Endothelial cell (in vitro differentiated cells): ENCODE measurements at places on chromosomes 16 and 17.

- no peak for DNase-seq
Measured at GRCh38 chr16:86467490-86467889, 42.8 kb upstream of the FOXF1 start.

DNA sequence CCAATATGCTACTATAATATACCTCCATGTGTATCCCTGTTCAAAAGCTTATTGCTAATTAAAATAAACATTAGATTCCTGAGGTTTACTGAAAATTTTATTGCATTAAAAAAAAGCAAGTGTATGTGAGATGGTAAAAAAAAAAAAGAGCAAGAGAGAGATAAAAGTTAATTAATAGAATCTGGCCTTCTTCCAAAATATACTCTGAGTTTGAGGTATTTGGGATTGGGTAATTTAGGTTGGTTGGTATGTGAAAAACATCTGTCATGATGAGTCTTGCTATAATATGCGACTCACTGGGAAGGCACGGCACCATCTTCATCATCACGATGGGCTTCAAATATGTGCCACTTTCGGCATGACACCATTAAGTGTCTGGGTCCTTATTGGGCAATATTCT lies 711.1 kb upstream of the SOX9 start:
- DNase-seq, result no peak

DNA sequence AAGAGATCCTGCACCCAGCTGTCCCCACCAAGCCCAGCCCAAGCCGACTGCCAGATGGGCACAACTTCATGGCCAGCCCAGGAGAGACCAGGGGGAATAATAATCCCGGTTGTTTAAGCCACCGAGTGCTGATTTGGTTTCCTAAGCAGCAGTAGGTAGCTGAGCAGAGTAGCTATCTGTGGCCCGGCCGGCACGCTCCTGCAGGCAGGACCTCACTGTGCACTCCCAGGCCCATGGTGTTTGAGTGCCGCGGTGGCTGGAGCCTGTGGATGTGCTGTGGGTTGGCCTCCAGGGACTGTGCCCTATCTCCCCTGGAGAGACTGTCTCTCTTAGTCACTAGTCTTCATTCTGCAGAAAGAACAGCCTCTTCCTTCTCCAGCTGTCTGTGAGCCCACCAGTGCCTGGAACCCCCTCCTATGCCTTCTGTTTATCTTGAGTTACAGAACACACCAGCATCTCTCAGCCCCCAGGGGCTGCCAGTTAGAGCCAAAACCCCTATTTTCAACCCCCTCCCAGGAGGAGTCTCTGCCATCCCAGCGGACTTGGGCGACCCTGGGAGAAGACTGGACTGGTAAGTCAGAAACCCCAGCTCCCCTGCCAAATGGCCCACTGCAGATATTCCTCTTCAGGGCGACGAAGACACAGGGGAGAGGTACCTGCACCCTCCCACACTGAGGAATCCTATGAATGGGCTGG lies 152.0 kb downstream of the SDK2 start:
- DNase-seq, result no peak

GRCh38 chr16:85238233-85238647 lies 126.0 kb upstream of the CIBAR2 start:
- DNase-seq, result peak; percentile 40

DNA sequence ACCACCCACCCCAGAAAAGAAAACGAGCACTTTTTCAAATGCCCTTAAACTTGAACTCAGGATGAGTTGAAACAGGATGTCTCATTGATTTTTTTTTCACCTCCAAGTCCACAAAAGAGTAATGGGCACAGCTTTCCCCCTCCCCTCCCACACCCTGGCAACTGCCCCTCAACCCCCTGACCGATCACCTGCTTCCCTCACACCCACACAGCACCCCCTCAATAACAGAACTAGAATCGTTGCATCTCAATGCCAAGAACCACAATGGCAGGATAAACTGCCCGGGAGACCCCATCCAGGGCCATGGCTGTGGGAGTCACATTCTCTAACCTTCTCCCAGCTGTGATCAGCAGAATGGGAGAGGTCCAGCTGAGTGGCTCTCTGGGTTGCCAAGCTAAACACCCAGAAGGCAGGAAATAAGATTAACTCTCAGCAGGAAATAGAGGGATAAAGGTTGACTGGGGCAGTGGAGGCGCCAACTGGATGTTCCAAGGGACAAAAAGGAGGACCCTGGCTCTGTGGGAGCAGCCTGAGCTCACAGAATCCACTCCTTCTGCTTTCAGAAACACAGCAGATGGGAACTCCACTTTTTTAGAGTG lies 128.0 kb upstream of the SDK2 start:
- DNase-seq, result no peak

DNA sequence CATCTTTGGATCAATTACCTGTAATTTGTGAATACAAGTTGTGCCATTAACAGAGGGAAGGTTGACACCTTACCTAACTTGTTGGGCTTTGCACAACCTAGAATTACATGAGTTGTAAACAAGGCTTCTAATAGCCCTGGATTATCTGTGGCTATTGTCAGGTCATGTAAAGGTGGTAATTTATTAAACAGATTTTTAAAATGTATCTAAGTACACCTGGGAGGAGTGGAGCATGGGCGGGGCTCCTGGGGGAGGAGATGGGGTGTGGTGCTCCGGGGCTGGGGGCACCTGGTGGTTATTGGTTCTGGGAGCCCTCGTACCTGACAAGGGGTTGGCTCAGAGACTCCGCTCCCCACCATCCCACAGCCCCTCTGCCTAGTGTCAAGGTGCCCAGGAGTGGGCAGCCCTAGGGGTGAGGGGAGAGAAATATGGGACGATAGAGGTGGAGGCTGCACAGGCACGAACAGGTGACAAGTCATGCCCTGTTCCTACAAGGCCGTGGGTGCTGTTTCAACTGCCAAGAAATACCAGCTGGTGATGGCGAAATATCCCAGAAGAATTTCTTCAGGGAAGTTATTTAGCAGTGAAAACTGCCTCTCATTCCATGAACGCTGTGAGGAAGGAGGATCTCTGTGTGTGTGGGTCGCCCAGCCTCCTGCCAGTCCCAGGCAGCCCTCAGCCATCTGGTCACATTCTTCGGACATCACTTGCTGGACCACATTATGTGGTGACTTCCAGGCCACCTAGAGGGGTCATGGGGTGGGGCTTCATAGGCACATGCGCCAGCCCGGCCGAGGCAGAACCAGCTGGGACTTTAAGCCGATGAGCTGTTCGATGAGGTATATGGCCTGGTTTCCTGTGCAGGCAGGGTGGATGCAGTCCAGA lies 55.5 kb upstream of the IRX3 start:
- no peak for DNase-seq
